HFFc6 (cell line): ENCODE measurements at places on chromosomes 2 and 18.

DNA sequence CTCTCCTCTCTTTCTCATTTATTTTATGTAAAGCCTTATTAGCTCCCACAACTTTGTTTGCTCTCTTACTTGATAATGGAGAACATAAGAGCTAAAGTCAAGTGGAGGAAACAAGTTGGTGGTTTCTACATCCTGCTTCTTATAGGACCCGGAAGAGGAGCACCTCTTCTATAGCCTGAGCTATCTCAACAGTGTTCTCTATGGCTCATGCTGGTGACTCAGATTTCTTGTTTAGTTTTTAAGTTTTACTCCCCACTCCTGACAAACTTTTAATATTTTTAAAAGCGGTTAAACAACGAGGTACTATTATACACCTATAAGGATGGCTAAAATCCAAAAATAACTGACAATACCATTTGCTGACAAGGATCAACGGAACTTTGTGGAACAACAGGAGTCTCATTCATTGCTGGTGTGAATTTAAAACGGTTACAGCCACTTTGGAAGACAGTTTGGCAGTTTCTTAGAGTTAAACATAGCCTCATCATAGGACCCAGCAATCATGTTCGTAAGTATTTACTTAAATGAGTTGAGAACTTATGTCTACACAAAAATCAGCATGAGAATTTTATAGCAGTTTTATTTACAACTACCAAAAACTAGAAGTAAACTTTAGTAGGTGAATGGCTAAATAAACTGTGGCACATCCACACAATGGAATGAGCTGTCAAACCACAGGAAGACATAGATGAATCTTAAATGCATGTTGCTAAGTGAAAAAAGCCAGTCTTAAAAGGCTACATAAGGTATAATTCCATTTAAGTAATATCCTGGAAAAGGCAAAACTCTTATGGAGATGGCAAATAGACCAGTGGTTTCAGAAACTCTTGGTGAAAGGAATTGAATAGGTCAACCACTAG, 12.7 kb upstream of the CDC42EP3 start:
- DNase-seq: no peak

- DNase-seq: no peak
Observed at GRCh38 chr2:24919037-24919505, 966 bp downstream of the ADCY3 start.

GRCh38 chr2:118576109-118576855, 271.2 kb downstream of the EN1 start:
- no peak for DNase-seq

GRCh38 chr2:155841442-155841841, 491.1 kb downstream of the NR4A2 start:
- DNase-seq: no peak
